ENCODE measurements at places on chromosomes 7 and 10.

DNA sequence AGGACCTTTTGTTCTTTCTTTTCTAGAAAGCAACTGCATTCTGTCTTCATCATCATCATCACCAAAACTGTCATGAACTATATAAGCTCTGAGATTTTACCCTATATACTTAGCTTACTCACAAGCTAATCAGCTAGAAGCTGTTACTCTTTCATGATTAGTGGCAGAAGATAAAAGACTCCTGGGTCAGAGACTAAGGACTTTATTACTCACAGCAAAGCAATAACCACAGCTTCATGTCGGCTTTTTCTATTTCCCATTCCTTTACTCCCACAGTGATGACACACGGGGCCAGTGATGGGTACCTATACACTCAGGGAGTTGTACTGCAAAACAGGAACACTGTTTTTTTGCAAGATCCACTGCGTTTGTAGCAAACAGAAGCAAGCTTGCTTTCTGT is 8.4 kb upstream of the C10orf88 start:
- DNase-seq: no peak

DNA sequence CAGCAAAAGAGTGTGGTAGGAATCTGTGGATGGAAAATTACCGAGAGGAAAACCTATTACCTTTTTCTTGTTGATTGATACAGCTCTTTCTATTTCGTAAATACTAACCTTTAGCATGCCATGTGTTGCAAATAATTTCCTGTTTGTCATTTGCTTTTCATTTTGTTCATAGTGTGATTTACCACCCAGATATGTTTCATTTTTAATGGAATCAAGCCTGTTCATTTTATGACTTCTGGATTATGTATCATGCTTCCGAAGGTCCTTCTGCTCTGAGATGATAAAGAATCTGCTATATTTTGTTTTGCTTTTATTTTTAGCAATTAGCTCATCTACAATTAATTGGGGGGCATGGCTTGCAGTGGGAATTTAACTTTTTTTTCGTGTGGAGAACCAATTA is 46.5 kb downstream of the INPP5F start:
- DNase-seq: no peak

DNA sequence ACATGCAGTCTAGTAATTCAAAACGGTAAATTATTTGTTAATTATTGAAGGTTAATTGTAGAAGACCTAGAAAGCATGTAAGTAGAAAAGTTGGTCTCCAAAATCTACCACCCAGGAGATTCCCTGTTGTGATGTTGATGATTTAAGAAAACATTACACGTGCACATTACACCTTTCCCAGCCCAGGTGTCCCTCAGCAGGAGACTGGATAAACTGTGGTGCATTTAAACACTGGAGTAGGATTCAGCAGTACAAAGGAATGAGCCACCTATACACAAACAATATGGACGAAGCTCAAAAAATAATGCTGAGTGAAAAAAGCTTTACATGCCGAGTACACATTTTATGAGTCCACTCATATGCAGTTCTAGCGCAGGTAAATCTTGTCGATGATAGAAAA is 109.0 kb upstream of the STARD3NL start:
- no peak for DNase-seq

DNA sequence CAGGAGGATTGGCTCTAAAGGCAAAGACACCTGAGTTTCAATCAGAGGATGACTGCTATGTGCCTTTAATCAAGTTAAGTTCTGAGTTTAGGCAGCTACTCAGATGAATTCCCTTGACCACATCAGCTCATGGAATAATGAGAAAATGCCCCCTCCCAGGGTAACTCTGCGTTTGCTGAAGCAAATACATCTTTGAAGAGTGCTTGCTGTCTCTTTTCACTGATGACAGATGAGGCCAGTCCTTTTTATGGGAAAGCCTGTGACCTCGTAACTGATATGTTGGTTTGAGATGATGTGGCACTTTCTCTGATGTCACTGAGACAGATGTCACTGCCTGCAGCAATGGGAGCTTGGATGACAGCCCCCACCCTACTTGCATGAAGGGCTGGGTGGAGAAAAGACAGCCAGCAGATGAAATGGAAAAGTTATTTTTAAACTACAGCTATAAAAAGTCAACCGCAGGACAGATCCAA is 43.7 kb upstream of the DGKI start:
- DNase-seq: no peak

GRCh38 chr10:106980495-106981451 is 183.7 kb downstream of the SORCS1 start:
- no peak for DNase-seq

GRCh38 chr10:52261362-52261761 is 52.7 kb upstream of the DKK1 start:
- DNase-seq: no peak

- no peak for DNase-seq
Measured at GRCh38 chr10:266974-267425, 131.7 kb downstream of the ZMYND11 start.

GRCh38 chr10:69800109-69800508 is 1.6 kb upstream of the COL13A1 start:
- DNase-seq: no peak

- DNase-seq: no peak
Measured at GRCh38 chr10:86671419-86671818, 3.1 kb downstream of the LDB3 start.

- DNase-seq: no peak
Measured at GRCh38 chr10:21138769-21139340, 241.7 kb upstream of the NEBL start.

- no peak for DNase-seq
Measured at GRCh38 chr7:3080106-3080505, 36.4 kb upstream of the CARD11 start.

DNA sequence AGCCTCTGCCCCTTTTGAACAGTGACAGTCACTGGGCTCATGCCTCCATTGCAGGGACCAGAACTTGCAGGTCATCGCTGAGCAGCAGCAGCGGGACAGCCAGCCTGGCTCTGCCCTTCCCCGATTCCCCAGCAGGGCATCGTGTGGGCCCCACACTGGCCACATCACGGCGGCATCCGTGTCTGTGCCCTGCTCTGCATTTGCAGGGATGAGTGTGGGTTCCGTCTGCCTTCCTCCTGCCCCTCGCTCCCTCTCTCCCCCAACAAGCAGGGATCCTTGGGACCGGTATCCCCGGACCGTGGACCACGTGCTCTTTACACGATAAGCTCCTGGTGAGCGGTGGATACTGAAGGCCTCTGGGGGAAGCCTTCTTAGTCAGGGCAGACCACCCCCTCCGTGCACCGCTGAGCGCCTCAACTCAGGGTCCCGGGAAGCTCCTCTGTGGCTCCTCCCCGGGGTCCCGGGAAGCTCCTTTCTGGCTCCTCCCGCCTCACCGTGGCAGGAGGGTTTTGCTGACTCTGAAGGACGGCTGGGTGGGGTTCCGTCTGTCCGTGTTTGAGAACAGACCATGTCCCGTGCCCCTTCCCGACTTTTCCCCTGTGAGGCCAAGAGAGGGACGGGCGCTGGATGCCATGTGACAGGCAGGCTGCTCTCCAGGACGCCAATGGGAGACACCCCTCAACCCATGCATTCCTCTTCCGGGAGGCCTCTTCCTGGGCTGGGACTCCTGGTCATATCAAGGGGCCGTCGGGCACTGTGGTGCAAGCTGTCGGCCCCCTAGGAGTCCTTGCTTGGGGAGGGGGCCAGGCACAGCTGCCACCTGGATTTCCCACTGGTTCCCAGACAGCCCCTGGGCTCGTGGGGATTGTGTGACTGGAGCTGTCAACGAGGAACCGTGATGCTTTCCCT is 23.5 kb upstream of the NKX6-2 start:
- DNase-seq: no peak

- no peak for DNase-seq
Measured at GRCh38 chr10:59177031-59177797, 771 bp downstream of the PHYHIPL start.

GRCh38 chr10:67884313-67884841 is at the start of gene SIRT1:
TSS of gene SIRT1 (plus strand) at chr10:67884656. CDS start at chr10:67884722, 66 bp downstream.
- peak; percentile 95 for DNase-seq

DNA sequence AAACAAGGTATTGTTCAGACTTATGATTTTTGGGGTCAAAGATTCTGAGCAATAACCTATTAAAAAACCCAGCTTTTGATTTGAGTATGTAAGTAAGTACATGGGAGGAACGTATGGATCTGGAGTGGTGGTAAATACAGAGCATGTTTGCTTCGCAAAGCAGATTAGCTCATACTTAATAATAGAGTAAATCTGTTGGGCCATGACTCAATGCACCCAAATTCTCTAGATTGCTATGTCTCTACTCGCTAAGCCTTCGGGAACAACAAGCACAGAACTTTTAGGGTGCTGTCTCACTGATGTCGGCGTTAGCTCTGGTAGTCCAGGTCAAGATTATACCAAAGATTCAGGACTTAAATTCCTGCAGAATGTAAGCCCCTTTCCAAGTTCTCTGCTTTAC is 807 bp upstream of the MINPP1 start:
- no peak for DNase-seq

- no peak for DNase-seq
Measured at GRCh38 chr10:112393827-112394226, 19.9 kb downstream of the ACSL5 start.

- no peak for DNase-seq
Measured at GRCh38 chr10:132132421-132132841, 54.3 kb upstream of the DPYSL4 start.

DNA sequence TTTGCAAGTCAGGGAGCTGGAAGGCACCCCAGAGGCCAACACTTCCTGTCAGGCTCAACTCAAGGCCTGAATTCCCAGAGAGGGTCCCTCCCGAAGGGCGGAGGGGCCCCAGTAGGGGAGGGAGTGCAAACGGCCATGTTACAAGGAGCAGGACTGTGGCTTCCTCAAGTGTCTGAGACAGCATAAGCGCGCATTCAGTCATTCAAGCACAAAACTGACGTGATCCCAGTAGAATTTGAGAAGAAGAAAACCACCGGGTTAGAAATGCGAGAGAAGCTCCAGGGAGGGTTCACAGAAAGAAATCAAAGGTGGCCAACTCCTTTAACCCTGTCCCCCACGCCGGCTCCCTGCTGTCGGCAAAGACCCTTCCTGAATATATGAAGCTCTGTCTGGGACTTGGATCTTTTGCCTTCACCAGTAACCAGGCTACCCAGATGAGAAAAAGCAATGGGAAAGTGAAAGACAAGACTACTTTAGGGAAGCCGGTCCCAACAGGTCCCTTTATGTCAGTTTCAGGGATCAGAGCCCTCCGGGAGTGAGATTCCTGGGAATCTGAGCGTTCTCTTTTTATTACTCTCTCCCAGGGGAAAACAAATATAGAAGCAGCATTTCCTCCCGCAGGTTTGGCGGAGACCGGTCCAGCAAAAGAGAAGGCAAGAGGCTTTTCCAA is 1.3 kb downstream of the AFAP1L2 start:
- no peak for DNase-seq

- DNase-seq: no peak
Measured at GRCh38 chr7:22572937-22573336, 72.9 kb upstream of the STEAP1B start.

- no peak for DNase-seq
Measured at GRCh38 chr10:104349623-104350126, 4.0 kb upstream of the CFAP58 start.

DNA sequence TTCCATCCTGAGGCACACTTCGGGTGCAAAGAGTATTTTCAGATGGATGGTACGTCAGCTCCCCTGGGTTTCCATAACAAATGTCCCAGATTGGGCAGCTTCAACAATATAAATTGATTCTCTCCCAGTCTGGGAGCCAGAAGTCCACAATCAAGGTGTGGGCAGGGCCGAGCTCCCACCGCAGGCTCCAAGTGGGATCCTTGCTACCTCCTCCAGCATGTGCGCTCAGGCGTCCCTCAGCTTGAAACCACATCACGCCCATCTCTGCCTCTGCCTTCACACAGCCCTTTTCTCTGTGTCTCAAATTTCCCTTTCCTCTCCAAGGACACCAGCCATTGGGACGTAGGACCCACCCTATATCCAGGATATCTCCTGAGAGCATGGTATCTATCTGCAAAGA is 153.5 kb downstream of the DIP2C start:
- no peak for DNase-seq

- DNase-seq: no peak
Measured at GRCh38 chr10:112985690-112986543, 35.9 kb downstream of the TCF7L2 start.

- no peak for DNase-seq
Measured at GRCh38 chr10:29099001-29099400, 189.9 kb upstream of the LYZL1 start.

DNA sequence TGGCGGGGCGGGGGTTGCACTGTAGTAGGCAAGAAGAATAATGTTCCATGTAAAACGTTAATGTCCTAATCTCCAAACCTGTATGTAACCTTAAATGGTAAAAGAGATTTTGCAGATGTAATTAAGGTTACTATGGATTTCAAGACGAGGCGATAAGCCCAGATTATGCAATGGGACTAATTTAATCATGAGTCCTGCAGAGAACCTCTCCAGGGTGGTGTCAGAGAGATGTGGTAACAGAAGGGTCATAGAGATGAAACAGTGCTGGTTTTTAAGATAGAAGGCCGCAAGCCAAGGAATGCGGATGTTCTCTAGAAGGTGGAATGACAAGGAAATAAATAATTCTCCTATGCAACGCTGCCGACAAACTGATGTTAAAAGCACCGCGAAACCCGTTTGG is 57.1 kb downstream of the UBE3C start:
- DNase-seq: no peak

DNA sequence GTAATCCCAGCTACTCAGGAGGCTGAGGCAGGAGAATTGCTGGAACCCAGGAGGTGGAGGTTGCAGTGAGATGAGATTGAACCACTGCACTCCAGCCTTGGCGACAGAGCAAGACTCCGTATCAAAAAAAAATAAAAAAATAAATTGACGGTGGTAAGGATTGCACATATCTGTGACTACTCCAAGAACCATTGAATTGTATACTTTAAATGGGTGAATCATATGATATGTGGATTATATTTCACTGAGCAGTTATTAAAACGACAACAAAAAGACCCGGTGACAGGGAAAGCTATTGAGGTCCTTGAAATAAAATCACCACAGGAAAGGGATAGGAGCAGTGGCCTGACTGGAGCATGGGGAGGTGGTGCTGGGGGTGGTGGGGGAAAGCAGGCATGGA is 31.2 kb upstream of the COMTD1 start:
- no peak for DNase-seq

DNA sequence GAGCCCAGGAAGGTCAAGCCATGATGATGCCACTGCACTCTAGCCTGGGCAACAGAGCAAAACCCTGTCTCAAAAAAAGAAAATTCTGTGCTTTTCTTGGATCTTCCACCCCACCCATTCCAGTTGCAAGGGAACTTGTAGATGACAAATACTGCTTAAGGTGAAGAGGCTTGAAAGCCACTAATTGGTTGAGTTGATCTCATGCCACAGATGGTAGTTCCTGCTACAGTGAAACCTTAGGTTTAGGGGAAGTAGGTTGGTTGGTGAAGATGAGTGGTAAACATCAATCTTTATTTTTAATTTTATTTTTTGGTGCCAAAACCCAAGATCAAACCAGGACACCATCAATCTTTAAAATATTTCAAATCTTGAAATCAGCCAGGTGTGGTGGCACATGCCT is 2.9 kb upstream of the GDI2 start:
- no peak for DNase-seq

DNA sequence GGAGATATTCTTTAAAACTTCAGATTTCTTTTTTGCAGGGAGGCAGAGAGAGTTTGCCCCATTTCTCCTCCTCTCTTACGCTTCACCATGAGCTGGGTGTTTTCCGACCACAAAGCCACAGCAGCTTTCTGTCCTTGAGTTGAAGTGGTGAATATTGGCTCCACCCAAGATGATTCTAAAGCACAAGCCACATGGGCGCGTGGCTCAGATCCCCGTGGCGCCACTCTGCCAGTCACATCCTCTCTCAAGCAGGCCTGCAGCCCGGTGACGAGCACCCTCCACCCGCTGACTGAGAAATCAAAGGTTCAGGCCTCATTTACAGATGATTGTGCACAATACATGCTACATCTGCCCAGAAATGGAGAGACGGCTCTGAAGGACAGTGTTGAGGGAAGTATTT is 27.6 kb upstream of the RNF32 start:
- DNase-seq: peak; percentile 82

- DNase-seq: no peak
Measured at GRCh38 chr7:121083790-121084251, 95.3 kb downstream of the CPED1 start.
